ENCODE measurements at places on chromosomes 16 and 17. TPM values are rescaled to one million over a fixed set of nuclear protein-coding genes. Genes with fewer than 3 reads are reported as not detected.

The HSD11B2 gene
- total RNA-seq: 6.1 TPM

The TOX3 gene
- total RNA-seq: not detected

The EME1 gene
- total RNA-seq: 0.62 TPM

The HS3ST2 gene
- total RNA-seq: not detected

The IGSF6 gene
- not detected for total RNA-seq

The CYBC1 gene
- 62.2 TPM for total RNA-seq

The ZNF594 gene
- total RNA-seq: 5.9 TPM

All from myocyte (in vitro differentiated cells).